ENCODE measurements at places on chromosomes 3 and 15.
A peak's percentile ranks its signal among the peaks of the same experiment; 100 is the strongest.

DNA sequence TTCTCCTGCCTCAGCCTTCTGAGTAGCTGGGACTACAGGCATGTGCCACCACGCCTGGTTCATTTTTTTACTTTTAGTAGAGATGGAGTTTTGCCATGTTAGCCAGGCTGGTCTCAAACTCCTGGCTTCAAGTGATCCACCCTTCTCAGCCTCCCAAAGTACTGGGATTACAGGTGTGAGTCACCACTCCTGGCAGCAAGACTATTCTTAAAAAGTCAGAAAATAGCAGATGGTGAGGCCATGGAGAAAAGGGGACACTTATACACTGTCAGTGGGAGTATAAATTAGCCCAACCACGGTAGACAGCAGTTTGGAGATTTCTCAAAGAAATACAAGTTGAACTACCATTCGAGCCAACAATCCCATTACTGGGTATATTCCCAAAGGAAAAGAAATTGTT, 603.3 kb upstream of the TBL1XR1 start:
- no peak for DNase-seq

DNA sequence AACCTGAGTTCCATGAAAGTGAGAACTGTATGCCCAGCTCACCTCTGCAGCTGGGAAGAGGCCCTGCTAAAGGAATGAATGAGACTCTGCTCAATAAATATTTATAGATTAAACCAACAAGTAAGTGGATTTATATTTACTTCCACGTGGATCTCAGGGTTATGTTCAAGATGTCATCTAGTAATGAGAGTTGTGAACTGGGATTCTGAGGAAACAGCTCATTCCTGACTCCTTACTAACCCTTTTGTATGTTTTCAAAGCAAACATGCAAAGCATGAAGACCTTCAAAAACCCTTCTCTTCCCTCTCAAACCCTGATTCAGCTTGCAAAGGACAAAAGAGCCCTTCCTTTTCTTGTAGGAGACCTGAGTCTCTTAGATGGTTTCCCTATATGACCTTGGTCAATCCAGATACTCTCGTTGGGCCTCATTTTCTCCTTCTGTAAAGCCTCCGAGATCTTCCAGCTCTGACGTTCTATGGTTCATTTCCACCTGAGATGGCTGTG, 53.4 kb downstream of the LSM3 start:
- DNase-seq, result no peak

DNA sequence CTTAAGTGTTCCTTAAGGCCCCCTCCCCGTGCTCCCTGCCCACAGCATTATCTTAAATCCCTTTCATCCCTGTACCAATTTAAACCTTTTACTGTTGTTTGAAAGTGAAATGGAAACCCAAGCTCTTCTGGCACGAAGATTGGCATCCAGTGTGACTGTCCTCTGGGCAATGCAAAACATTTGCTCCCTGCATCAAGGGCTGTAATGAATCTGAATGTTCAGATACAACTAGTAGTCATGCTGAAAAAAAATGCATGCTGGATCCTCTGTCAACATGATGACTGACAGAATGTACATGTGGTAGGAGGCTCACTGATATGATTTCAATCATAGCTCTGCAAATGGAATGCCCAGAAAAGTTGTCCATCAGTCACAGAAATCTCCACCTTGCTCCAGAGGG, 8.1 kb upstream of the CDIN1 start:
- DNase-seq, result peak; percentile 18

DNA sequence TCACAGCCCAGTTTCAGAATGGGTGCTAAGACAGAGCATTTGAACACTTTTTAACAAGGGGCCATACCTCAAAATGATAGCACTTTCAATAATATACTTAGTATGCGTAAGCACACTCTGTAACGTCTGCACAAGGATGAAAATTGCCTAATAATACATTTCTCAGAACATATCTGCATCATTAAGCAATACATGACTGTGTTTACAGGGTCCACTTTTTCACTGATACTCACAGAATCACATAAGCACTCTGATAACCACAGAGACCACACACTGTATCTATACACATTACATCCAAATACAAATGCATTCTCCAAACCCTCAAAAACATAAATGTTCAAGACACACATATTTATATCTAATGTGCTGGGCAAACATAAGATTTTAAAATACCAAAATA, 79.8 kb downstream of the NR1I2 start:
- DNase-seq, result no peak

DNA sequence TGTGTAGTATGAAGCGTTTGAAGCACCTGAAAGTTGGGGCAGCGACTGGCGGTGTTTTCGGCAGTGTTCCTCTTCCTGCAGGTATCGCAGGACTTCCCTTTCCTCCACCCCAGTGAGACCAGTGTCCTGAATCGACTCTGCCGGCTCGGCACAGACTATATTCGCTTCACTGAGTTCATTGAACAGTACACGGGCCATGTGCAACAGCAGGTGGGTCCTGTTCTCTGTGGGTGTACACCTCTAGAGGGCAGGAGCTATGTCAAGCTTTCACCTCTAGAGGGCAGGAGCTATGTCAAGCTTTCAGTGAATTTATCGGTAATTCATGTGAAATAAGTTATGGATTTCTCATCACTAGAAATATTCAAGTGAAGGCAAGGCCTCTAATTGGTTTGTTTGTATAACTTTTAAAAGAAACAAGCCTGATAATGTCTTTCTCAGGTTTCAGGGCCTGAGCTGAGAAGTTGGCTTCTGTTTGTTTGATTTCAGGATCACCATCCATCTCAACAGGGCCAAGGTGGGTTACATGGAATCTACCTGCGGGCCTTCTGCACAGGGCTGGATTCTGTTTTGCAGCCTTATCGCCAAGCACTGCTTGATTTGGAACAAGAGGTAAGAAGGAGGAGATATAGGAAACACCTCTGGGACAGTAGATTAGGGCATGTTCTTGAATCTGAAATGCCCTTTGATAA, 5.3 kb downstream of the TUBGCP4 start:
- peak; percentile 12 for DNase-seq

GRCh38 chr15:33545866-33546265, 235.1 kb downstream of the RYR3 start:
- DNase-seq, result no peak

DNA sequence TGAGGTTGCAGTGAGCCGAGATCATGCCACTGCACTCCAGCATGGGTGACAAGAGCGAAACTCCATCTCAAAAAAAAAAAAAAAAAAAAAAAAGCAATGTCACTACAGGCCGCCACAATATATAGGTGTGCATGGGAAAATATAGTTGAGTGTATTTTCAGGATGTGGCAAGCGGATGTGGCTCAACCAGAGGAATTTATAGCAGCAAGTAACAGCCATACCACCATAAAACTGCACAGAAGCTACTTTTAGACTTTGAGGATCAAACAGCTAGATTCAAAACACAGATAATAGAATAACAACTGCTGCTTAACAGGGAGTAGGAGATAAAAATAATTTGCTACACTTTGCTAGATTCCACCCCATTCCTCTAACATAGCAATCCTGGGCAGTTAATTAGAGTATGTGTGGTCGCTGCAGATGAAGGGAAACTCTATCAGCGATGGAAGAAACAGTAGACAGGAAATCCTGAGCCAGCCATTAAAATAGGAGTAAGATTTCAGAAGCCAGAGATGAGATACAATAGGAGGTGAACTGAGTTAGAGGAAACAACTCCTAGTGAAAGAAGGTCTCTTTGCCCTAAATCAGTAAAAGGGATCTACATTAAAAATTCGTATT, 318.7 kb upstream of the STT3B start:
- no peak for DNase-seq

DNA sequence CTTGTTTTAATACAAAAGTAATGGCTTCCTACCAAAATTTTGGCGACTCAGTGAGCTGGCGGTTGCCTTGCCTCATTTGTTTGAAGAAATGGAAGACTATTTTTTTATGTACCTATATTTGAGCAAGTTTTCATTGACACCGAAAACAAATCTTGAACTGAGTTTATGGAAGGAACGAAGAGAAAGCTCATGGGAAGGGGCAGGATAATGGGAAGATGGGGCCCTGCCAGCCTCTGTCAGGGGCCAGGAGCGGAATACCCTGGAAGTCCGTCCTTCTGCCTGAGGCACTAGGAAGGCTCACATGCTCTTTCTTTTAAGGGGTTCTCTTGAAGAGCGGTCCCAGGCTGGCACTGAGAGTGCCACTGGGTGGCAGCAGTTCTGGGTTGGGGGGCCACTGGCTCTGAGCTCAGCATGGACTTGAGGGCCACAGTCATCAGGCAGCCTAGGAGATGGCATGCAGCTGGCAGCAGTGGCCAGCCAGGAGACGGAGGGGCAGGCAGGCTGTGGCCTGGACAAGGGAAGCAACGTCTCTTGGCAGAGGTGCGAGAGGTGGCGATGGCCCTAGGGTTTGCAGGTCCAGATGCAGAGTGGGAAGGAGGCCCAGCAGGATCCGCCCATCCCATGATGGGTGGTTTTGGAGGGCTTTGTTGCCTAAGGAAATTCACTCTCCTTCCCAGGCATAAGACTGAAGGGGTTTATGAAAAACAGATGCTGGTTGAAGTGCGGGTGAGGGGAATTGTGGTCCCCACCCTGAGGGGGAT, 41.6 kb downstream of the ISG20 start:
- no peak for DNase-seq

- DNase-seq, result no peak
These were observed 10.4 kb downstream of the CFAP92 start for GRCh38 chr3:128983293-128984069.

- DNase-seq, result no peak
These were observed 220.0 kb downstream of the MEIS2 start for GRCh38 chr15:36880224-36880912.

GRCh38 chr3:45345846-45346580, 42.4 kb upstream of the LARS2 start:
- DNase-seq, result no peak

- DNase-seq, result no peak
These were observed 8.1 kb downstream of the EDEM1 start for GRCh38 chr3:5195605-5196004.

DNA sequence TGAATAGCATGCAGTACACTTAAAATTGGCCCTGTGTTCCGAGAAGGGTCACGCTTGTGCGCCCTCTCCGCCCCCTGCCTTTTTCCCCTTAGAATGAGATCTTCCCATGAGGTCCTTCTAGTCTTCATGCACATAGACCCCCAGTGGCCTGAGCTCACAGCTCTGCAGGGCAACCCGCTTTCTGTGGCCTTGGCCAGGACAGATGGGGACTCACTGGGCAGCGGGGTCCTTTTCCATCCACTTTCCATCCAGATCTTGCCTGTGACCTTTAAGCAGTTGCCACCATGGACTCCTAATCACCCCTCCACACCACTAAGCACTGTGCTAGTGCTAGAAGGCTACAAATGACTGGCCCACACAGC, 244.4 kb downstream of the UACA start:
- DNase-seq, result no peak

All from fibroblast of the conjunctiva (primary cell).